ENCODE measurements at places on chromosomes 12 and 14. TPM values are rescaled to one million over a fixed set of nuclear protein-coding genes. Genes with fewer than 3 reads are reported as not detected.

The KCNH3 gene
- 0.13 TPM for total RNA-seq

The NDRG2 gene
- 27.4 TPM for total RNA-seq

The NINJ2 gene
- 0.94 TPM for total RNA-seq

The AP1G2 gene
- 39.4 TPM for total RNA-seq

The CELA1 gene
- total RNA-seq: not detected
